ENCODE measurements at places on chromosomes 2 and 18.

GRCh38 chr2:208356846-208357574 lies 49.6 kb upstream of the PTH2R start:
- DNase-seq, result no peak

- DNase-seq, result no peak
Observed at GRCh38 chr2:128512379-128513115, 193.9 kb upstream of the HS6ST1 start.

- no peak for DNase-seq
Observed at GRCh38 chr2:36849265-36849664, 117.1 kb downstream of the STRN start.

DNA sequence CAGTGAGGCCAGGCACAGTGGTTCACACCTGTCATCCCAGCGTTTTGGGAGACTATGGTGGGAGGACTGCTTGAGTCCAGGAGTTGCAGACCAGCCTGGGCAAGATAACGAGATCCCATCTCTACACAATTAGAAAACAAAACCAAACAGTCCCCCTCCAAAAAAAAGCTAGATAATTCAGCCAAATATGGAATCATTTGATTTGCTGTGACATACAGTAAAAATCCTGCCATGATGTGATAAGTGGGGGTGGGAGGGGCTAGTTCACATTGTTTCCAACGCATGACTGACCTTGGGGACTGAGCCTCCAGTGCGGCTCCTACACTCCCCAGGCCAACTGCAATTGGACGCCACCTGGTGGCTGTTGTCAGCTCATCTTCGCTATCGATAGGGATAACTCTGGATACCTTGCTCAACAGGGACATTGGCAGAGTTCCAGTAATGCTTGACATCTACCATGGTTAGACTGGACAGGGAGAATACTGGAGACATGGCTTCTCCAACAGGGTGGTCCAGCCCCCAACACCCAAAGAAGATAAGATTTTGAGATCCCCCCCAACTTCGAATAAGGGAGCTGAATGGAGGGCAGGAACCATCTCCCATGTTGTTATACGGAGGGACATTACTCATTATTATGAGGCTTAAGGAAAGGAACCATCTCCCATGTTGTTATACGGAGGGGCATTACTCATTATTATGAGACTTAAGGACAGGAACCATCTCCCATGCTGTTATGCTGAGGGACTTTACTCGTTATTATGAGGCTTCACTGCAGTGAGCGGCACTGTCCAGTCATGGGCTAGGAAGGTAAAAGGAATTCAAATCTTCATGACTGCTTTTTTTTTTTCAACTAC lies 135.9 kb downstream of the TGIF1 start:
- no peak for DNase-seq

- no peak for DNase-seq
Observed at GRCh38 chr2:137973280-137973679, 9.0 kb downstream of the HNMT start.

GRCh38 chr2:85181134-85181631 lies 48.0 kb downstream of the TCF7L1 start:
- DNase-seq, result no peak

DNA sequence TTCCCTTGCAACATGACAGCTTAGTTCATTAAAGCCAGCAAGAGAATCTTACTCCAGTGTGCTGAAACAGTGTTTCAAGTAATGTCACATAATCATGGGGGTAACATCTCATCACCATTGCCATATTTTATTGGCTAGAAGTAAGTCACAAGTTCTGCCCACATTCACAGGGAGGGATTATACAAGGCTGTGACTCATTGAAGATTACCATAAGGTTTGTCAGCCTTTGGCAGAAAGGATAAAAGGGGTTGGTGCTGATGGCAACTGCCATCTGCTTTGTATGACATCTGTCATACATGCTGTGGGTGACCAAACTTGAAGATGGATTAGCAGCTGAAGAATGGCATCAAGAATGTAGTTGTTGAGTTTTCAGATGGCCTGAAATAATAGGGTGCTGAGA lies 61.2 kb downstream of the KCNE4 start:
- no peak for DNase-seq

- no peak for DNase-seq
Observed at GRCh38 chr2:101704046-101704466, 6.5 kb downstream of the MAP4K4 start.

DNA sequence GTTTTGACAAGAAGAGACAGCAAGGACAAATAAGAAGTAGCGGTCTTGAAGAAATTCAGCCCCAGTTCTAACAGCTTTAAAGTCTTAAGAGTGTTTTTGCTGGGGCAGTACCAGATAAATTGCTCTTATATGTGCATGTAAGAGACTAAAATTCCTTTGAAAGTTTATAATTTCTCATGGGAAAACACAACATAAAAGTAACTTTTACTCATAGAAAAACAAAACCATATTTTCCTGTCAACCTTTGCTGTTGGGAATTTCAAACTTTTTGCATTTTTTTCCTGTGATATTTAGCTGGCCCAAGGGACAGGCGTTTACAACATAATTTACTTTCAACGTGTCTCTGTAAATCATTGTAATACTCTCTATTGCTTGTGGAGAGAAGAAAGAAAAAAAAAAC lies 767.8 kb upstream of the ZEB2 start:
- DNase-seq, result no peak

GRCh38 chr2:48993576-48993975 lies 160.7 kb downstream of the FSHR start:
- no peak for DNase-seq

- no peak for DNase-seq
Observed at GRCh38 chr2:37085731-37086147, 1.4 kb downstream of the GPATCH11 start.

- DNase-seq, result no peak
Observed at GRCh38 chr2:8564475-8564874, 117.4 kb upstream of the ID2 start.

DNA sequence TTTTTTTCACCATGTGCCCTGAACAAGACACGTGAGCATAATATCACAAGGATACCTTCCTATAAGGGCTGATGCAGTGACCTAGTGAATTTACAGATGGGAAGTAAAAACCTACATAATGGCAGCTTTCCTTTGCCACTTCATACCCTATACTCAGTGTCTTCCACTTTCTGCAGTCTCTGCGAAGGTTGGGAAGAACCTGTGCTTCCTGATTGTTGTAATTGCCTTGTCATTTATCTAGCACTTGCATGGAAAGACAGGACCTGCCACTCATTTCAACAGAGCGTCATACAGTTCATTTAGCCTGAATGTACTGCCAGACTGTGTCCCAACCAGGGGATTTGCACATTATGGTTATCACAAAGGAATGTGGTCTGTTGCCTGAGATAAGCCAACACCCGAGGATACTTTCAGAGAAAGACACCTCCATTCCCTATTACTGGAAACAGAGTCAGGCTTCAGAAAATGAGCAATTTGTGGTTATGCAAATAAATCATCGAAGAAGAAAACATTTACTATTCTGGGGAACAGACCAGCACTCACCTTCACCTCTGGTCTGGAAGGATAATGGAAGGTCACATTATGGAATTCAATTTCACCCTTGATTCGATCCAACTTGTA lies 55.0 kb downstream of the ABCB11 start:
- DNase-seq, result no peak

GRCh38 chr2:148279216-148279615 lies 258.3 kb downstream of the MBD5 start:
- DNase-seq, result no peak

GRCh38 chr2:143954844-143955243 lies 565.1 kb downstream of the ZEB2 start:
- no peak for DNase-seq

- no peak for DNase-seq
Observed at GRCh38 chr2:221002101-221002685, 569.9 kb downstream of the EPHA4 start.

GRCh38 chr2:172647439-172647838 lies 88.2 kb upstream of the RAPGEF4 start:
- no peak for DNase-seq

GRCh38 chr2:17733599-17733998 lies 20.0 kb downstream of the SMC6 start:
- no peak for DNase-seq
